ENCODE measurements at places on chromosomes 6 and 20.

DNA sequence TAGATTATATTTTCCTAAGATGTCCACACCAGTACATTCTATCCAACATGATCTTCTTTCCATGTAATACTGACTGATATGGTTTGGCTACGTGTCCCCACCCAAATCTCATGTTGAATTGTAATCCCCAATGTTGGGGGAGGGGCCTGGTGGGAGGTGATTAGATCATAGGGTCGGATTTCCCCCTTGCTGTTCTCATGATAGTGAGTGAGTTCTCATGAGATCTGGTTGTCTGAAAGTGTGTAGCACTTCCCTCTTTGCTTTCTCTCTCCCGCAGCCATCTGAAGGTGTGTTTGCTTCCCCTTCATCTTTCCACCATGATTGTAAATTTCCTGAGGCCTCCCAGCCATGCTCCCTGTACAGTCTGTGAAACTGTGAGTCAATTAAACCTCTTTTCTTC, 12.2 kb upstream of the HBS1L start:
- DNase-seq, result no peak

GRCh38 chr6:112760831-112761230, 413.7 kb downstream of the RFPL4B start:
- DNase-seq, result no peak

DNA sequence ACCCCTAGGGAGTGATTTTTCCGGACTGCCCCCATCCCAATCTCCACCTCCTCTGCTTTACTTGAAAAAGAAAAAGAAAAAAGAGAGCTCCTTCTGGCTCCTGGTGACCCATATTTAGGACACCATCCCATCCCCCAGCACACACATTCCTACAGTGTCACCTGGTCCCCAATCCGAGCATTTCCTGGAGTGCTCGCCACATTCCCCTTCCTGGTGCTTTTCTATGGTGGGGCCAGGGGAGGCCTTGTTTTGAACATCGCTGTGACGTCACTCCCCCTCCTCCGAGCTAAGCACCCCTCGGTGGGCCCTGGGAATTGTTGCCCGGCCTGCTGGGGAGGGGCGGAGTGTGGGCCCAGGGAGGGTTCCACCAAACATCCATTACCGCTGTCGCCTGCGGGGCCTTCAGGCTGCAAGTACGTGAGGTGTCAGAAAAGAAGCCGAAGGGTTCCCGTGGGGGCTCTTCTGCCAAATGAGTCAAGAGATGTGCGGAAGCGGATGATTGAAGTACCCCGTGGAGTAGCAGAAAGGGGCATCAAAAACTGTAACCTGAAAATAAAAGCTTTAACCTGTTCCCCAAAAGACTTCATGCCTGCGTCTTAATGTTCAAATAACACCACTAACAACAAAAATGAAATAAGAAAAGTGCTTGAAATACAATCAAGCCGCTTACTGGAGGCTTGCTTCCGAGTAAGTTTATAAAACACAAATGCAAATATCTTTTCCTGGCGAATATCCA, 2.8 kb upstream of the FOXC1 start:
- no peak for DNase-seq

DNA sequence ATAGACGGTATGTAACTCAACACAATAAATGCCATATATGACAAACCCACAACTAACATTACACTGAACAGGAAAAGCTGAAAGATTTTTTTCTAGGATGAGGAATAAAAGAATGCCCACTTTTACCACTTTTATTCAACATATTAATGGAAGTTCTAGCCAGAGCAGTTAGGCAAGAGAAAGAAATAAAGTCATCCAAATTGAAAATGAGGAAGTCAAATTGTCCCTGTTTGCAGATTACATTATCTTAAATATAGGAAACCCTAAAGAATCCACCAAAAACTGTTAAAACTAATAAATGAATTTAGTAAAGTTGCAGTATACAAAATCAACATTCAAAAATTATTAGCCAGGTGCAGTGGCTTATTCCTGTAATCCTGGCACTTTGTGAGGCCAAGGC, 24.6 kb upstream of the ADGB start:
- no peak for DNase-seq

- peak; percentile 15 for DNase-seq
Observed at GRCh38 chr6:110266996-110267395, 86.8 kb downstream of the CDC40 start.

DNA sequence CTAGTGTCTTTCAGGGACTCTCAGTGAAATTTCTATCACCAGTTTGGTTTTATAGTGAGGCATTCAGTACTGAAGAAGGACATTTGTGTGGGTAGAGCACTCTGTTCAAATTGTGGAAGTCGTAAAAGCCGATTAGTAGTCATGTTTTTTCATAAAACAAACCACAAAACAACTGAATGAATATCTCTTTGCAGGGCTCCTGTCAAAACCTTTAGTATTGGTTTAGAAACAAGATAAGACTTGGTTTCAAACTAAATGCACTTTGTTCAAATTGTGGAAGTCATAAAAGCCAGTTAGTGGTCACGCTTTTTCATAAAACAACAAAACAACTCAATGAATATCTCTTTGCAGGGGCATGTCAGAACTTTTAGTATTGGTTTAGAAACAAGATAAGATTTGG, 23.8 kb downstream of the ADGRF4 start:
- DNase-seq, result no peak

GRCh38 chr6:161232467-161232866, 41.4 kb downstream of the AGPAT4 start:
- DNase-seq, result no peak

DNA sequence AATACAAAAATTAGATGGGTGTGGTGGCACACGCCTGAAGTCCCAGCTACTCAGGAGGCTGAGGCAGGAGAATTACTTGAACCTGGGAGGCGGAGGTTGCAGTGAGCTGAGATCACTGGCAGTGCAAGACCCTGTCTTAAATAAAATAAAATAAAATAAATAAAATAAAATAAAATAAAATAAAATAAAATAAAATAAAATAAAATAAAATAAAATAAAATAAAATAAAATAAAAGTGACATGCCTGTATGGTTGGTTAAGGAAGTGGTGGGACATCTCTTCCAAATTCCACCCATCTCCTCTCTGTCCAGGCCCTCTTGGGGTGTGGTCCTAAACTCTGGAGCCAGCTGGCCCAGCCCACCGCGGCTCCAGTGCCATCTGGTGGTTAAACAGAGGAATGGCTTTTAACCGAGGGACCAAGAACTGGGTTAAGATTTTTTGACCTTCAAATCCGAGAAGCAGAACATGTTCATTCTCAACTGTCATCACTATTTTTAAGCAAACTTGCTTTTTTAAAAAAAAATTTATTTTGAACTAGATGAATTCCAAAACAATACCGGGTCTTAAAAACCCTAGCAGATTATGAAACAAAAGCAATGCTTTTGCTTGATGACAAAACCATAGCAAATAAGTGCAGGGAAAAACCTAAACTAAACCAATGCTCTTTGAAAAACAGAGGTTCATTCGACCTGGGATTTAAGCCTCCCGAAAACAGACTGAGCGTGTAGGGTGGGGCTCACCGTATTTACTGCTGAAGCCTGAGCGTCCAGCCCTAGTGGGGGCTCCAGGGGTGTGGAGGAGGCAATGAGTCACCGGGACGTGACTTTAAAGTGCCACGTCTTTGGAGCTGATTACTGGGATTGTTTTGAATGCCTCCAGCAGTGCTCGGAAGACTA, 68.8 kb downstream of the CDC5L start:
- DNase-seq, result no peak

All from muscle of arm (tissue), 14 donors.